Retinal pigment epithelial cell (primary cell): ENCODE measurements at places on chromosomes 4 and X.

- peak; percentile 22 for DNase-seq
Observed at GRCh38 chrX:73855546-73855945, 292.5 kb downstream of the CHIC1 start.

DNA sequence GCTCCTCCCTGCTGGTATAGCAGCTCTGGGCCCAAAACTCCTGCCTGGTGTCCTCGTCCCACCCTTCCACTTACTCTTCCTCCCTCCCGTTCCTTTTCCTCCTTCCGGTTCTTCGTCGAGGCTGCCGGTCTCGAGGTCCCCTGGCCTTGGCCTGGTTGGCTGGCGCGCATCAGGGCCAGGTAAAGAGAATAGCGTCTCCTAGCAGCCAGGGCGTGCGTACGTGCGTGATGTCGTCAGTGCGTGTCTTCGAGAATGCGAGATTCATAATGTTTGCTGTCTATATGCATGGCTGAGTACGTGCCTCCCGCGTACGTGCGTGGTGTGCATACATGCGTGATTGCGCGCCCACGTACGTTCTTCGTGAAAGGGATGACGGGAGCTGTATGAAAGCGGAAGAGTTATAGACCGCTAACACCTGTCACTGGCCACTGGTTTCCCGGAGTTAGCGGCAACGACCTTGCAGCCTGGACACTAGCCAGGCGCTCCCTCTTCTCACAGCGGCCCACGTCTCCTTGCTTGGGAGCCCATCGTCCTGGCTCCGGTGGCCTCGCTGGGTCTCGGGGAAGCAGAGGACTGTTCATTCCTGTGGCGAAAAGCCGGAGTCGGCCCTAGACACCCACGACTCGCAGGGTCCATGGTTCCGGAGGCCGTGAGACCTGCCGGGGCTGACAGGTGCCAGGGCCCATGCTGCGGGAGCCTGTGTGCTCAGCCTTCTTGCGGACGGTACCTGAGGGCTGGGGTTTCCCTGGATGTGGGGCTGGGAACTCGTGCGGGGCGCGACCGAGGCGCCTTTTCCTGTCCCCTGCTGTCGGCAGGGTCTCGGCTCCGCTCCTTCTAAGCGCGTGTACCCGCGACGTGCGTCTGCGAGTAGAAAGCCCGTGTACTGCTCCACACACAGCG, at the start of gene EOLA1:
Gene EOLA1, plus strand, starts transcription at position 392 of the 900 bp plus-strand sequence. CDS start 4,619 bp downstream, outside the sequence.
- peak; percentile 74 for DNase-seq

DNA sequence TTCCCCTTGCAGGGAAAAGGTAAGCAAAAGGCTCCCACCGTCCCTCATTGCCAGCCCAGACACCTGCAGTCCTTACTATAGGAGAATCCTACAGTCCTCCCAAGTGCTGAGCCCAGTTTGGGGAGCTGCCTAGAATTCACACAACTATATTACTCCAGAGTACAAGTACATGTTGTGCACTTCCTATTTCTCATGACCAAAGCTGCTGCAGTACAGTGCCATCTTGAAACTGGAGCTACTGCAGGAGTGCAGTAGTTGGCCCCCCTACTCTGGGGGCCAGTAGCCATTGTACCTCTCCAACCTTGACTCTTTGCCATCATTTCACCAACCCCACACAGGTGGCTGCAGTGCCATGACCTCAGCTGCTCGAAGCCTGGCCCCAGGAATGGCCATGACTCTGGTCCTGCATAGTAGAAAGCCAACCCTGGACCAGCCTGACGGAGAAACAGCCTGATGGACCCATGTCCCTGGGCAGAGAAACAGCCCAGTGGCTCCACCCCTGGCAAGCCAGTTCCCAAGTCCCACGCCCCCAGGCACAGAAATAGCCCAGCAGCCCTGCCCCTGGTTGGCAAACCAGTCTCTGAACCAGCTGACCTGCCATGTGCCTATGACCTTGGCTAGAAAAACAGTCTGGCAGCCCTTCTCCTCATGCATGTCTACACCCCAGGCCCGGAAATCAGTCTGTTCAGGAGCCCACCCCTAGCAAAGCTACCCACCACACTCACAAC, 51.9 kb downstream of the PHKA1 start:
- no peak for DNase-seq

DNA sequence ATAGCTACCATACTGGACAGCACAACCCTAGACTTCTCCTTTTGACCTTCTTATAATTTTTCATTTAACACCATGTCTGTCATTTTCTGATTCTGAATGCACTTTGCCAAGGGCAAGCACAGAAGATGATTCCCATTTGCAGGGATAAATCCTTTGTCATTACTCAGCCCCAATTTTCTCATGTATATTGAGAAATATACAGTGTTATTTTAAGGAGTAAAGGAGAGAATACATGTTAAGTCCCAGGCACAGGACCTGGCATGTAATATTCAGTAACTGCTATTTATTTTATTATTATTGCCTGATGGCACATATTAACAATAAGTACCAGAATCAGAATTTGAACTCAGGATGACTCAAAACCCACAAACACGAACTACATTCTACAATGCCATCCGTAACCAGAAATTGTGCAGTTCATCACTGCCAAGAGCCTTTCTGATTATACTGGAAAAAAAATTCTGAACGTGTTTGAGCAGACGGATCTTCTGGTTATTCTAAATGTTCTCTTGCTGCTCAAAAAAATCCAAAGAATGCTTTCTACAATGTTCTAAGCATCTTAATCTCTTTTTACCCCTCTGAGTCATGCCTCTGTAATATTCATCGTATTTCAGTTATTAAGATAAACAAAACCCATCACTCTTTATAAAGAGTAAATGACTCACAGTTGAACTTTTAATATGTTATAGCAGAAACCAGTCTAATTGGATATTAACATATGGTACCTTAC, 170.0 kb downstream of the MID1 start:
- DNase-seq, result peak; percentile 70

DNA sequence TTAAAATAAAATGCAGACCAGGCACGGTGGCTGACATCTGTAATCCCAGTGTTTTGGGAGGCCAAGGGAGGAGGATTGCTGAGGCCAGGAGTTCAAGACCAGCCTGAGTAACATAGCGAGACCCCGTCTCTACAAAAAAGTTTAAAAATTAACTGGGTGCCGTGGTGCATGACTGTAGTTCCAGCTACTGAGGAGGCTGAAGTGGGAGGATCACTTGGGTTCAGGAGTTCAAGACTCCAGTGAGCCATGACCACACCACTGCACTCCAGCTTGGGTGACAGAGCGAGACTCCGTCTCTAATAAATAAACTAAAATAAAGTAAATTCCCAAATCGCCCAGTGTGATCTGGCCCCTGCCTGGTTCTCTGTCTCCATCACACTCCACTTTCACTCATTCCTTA, 43.7 kb downstream of the TENM3 start:
- no peak for DNase-seq

- no peak for DNase-seq
Observed at GRCh38 chrX:154419189-154419588, 7.8 kb downstream of the TAFAZZIN start.

DNA sequence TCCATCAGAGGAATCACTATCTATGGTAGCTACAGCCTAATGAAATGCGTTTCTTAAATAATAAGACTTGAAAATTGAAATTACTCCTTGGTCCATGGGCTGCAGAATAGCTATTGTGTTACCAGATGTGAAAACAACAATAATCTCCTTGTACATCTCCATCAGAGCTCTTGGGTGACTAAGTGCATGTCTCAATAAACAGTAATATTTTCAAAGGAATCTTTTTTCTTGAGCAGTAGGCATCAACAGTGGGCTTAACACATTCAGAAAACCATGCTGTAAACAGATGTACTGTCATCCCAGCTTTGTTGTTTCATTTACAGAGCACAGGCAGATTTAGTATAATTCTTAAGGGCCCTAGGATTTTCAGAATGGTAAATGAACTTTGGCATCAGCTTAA, 67.3 kb downstream of the GLUD2 start:
- no peak for DNase-seq

GRCh38 chr4:8254076-8254475, 15.5 kb upstream of the HTRA3 start:
- DNase-seq, result no peak

DNA sequence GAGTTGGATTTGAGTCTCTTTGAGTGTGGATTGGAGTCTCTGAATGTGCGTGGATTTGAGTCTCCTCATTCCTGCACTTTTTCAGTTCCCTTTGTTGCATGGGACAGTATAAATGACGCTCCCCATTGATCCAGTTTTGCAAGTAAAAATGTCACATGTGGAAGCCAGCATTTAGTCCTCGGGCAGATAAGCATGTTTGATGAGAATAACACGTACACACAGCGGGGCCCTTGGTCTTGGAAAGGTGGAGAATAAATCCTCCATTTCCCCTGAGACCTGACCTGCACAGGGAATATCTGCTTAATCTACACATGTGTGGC, 8.1 kb downstream of the P2RY8 start:
- DNase-seq, result no peak

DNA sequence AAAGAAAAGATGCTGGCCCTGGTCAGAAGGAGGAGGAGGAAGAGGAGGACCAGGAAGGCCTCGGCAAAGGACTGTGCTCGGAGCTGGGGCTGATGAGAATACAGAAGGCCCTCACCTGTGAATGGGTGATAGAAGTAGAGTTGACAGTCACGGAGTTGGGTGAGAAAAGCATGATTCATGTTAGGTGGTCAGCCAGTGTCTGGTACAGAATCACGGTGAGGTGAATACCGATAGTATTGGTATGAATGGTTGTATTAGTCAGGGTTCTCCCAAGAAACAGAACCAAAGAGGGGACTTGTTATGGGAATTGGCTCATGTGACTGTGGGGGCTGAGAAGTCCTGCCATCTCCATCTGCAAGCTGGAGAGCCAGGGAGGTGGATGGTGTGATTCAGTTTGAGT, 32.5 kb upstream of the FAM156A start:
- no peak for DNase-seq

DNA sequence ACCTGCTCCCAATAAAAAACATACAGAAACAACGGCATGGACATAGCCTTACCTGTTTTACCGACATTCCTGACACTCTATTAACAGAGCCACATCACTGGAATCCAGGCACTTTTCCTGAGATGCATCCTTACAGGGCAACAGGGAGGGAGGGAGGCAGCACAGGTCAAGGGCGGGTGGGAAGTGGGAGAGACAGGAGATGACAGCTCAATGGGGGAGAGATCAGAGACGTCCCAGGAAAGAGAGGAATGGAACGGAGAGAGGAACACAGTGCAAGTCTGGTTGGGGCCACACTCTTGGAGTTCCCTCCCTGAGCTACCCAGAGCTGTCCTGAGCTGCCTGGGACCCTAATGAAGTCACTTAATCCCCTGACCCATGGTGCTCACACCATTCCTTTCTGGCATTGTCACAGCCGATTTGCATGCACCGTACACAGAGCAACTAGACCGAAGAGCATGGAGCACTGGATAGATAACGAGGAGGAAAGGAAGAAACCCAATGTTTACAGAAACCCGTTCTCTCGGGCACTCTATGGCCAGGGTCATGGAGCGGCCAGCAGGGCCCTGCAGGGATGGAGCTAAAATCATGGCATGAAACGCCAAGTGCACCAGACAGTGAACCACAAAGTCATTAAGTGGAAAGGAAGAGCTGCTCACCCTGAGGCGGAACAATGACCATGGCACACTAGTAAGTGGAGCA, 93.1 kb downstream of the NSUN7 start:
- no peak for DNase-seq

DNA sequence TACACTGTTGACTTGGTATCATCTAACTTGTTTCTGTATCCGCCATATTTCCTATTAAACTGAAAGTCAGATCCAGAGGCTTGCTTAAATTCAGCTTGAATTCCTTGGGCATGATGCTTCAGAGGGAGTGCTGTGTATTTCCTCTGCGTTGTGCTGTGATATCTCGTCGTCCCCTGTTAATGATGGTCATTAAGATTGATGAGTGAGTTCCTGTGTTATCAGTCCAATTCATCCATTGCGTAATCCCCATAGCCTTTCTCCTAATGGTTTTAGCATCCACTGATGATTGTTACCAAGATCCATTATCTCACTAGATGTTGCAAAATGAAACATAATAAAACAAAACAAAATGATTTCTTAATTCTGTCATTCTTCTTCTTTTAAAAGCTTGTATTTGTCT, 31.3 kb upstream of the CHM start:
- DNase-seq, result no peak

DNA sequence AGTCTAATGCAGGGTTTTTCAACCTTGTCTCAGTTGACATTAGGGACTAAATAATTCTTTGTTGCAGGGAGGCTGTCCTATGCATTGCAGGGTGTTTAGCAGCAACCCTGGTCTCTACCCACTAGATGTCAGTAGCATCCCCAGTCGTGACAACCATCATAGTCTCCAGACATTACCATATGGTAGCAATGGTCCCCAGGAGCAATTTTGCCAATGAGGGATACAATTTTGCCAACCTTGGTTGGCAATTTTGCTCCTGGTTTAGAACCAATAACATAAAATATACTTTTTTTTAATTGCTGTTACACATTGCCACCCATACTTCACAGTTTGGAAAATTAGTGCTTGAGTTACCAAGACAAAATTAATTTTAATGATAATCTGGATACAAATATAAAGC, 6.0 kb downstream of the EREG start:
- no peak for DNase-seq

DNA sequence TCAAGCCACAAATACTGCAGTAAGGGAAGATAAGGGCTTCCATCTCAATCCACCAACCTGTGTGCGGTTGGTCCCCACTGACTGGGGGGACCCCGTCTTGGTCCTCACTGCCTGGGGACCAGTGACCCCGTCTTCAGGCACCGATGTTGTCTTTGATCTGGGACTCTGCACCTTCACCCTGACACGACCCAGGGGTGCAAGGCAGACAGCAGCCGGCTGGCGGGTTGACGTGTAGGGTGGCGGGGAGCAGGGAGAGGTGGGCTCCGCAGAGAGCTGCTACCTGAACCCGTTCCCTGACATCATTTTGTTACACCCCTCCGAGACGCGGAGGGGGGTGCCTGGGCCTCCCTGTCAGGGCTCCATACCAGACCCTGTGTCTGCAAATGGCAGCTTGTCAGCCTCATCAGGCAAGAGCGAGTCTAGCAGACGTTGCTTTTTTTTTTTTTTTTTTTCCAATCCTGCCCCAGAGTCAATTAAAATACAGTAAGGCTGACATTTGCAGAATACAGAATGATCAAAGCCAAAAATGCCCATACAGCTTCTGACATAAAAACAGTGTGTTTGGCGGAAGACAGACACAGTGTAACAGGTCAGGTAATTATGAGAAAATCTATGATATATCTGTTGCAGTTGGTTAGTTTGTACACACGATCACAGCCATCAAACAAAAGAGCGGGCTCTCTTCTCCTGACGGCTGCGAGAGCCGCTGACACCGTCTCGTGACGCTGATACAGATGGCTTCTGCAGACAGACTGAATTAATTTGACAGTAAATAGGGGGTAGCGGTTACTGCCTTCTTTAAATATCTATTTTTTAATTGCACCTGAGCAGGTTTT, 118.6 kb downstream of the CRLF2 start:
- DNase-seq, result no peak

- no peak for DNase-seq
Observed at GRCh38 chr4:98484031-98484430, 174.4 kb downstream of the TSPAN5 start.

DNA sequence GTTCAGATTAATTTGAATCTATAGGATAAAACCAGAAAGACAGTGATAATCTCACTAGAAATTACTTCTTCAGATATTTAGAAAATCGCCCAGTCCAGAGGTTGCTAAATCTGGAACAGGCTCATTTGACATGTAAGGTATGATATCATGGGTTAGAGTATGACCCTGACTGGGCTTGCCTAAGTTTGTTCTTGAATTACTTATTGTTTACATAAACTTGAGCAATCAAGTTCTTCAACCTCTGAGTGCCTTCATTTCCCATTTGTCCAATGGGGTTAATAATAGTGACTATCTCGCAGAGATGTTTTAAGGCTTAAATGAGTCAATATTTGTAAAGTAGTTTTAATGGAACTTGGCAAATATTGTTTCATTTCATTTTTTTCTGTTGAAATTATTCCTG, 1947.6 kb upstream of the IGFBP7 start:
- DNase-seq, result no peak

- no peak for DNase-seq
Observed at GRCh38 chrX:118519411-118520215, 24.0 kb downstream of the DOCK11 start.
